ENCODE measurements at places on chromosomes 12 and 14.

DNA sequence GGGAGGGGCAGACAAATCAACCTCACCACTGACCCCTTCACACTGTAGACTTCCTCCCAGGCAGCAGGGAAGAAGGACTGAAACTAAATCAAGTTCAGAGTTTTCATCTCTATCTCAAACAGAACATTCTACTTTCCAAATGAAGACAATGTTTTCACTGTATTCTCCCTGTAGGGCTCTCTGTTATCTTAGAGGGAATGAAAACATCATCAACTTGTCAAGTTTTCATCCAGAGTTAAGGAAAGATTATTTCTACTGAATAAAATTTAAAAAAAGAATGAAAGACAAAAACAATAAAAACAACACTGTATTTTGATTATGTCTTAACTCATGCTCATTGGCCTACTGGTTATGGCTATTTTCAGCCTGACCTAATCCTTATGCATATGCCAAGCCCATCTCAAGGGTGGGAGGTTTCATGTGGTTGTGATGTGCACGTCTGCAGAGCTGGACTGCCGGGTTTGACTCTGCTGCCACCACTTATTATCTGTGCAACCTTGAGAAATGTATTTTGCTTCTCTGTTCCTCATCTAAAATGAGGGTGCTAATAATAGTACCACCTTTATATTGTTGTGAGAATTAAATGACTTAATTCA, 152.0 kb upstream of the AVPR1A start:
- no peak for DNase-seq

GRCh38 chr14:97977651-97978261, 1180.6 kb downstream of the VRK1 start:
- no peak for DNase-seq

DNA sequence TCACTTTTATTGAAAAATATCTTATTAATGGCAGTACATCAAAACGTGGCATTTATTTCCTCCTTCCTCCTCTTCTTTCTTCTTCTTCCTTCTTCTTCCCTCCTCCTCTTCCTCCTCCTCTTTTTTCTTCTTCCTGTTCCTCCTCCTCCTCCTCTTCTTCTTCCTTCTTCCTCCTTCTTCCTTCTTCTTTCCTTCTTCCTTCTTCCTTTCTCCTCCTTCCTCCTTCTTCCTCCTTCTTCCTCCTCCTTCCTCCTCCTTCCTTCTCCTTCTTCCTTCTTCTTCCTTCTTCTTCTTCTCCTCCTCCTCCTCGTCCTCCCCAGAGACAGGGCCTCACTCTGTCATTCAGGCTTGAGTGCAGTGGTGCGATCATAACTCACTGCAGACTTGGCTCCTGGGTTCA, 457.2 kb downstream of the AEBP2 start:
- DNase-seq = no peak

DNA sequence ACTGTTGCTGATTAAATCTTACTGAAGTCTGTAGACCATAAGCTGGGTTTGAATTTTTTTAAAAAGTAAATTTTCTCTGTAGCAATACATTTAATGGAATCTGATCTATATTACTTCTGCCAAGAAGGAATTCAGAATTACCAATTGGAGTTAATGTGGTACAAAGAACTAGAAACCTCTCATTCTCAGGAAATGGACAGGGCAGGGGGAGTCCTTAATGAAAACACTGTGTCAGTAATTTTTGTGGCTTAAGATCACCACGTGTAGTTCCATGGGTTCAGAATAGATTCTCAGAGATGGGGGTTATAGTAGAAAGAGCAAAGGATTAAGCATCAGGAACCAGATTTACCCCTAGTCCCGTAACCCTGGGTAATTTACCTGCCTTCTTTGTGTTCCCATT, 30.3 kb downstream of the FBXL14 start:
- no peak for DNase-seq

DNA sequence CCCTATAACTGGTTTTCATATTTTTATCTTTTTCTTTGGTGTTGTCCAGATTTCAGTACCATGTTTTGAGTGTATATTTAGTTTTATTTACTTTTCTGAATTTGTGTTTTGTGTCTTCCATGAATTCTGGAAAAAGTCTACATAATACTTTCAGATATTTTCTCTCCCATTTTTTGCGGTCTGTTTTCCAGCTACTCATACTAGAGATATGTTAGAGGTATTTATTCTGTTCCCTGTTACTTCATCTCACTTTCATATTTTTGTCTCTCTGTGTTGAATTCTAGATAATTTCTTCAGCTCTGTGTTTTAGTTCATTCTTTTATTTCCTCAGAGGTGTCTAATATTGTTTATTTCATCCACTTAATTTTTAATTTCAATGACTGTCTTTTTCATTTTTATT, 74.2 kb downstream of the IFT81 start:
- DNase-seq = no peak

DNA sequence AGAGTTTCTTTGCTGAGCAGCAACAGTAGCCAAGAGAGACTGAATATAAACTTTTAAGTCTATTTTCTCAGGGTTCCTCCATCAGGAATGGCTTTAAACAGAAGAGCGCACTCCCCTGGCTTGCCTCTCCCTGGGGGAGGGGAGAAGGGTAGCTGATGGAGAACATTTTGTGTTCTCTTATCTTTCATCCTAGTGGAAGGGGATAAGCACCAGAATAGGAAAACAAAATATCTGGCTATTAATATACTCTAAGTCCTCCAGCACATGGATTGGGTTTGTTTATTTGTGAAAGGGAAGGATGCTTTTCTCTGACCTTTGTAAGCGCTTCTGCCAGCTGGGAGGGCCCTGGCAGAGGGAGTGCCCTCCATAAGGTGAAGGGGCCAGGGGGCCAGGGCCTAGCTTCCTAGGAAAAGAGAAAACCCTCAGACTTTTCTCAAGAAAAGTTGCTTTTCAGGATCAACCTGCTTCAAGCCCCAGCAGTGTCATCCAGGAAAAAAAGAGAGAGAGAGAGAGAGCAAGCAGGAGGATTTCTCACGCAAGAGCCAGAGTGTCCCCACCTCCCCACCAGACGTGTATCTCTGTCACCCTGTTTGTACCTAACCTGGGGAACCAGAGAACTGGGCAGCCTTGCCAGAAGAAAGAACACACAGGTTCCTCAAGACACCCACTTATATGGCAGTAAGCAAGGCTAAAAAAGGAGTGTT, 34.3 kb upstream of the ATP2A2 start:
- no peak for DNase-seq

DNA sequence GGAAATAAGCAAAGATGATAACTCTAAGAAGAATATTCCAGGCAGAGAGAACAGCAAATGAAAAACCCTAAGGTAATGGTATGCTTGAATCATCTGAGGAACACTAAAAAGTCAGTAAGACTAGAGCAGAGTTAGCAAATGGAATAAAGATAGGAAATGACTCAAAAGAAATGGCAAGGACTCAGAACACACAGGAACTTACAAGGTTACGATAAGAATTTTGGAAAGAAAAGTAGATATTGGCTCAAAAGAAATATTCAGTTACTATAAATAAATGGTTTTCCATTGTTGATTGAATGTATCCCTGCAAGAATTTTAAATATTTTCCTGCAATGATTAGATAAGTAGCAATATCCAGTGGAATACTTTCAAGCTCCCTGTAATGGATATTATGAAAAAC, 705.8 kb downstream of the C12orf50 start:
- DNase-seq = no peak

GRCh38 chr12:12171991-12172511, 94.8 kb downstream of the LRP6 start:
- no peak for DNase-seq

- no peak for DNase-seq
Observed at GRCh38 chr12:32158525-32158924, 51.9 kb downstream of the BICD1 start.

DNA sequence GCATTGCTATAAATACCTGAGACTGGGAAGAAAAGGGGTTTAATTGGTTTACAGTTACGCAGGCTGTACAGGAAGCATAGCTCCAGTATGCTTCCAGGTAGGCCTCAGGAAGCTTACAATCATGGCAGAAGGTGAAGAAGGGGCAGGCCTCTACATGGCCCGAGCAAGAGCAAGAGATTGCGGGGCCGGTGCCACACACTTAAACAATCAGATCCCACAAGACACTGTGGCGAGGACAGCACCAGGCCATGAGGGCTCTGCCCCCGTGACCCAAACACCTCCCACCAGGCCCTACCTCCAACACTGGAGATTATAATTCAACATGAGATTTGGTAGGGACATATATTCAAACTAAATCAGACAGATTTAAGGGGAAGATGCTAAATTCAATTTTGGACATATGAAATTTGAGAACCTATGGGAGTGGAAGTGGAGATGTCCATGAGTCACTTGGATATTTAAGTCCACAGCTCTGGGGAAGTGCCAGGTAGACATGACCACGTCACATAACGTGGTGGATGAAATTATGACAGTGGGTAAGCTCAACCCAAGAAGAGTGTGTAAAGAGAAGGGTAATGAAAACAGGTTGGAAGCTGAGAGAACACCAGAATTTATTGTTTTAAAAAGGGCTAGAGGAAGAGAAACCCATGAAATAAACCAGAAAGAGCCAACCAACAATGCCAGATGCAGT, 1.5 kb upstream of the LTA4H start:
- no peak for DNase-seq

GRCh38 chr12:80412343-80412953, 31.6 kb upstream of the PTPRQ start:
- DNase-seq = peak; percentile 32

DNA sequence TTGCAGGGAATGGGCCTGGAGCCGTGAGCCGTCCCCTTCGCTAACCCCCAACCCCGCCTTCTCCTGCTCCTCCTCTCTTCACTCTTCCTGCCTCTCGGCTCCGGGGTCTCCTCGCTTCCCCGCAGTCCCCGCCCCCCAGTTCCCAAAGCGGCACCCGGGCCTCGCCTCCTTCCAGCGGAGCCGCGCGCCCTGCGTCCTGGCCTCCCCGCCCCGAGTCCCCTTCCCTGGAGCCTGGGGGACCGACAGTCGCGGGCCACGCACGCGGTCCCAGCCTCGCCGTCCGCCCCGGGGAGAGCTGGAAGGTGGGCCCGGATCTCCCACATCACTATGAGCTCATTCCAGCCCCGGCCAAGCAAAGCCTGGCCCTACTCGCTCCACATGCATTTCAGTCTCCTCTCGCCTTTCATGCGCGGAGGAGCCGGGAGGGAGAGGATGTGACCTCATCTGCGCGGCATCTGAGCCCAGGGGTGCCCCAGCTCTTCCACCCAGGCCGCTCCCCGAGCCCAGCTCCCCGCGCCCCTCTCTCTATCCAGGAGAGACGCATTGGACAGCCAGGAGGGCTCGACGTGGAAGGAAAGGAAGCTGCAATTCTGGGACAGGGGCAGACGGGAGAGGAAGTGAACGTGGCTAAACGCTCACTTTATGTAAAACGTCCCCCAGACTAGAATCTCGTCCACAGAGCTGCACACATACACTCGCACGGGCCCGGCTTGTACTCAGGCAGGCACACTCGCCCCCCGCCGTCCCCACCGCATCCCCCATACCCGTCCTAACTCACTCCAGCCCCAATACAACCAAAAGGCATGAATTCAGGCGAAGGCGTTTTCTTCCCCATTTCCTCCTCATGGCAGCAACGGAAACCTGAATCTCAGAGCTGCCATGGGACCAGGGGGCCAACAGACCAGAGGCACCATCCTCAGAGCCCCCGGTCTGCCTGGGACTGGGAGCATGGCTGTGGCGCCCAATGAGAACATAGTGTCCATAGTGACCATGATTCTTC, 108.7 kb upstream of the CCND2 start:
- DNase-seq = peak; percentile 23

GRCh38 chr14:78959674-78960264, 789.6 kb downstream of the NRXN3 start:
- DNase-seq = peak; percentile 49

- DNase-seq = no peak
Observed at GRCh38 chr14:76761136-76761959, at the start of gene VASH1. Gene VASH1 (plus strand): TSS chr14:76761468. CDS start chr14:76762822, 1,354 bp downstream.

GRCh38 chr14:99604766-99605298, 825 bp upstream of the CCDC85C start:
- DNase-seq = no peak

DNA sequence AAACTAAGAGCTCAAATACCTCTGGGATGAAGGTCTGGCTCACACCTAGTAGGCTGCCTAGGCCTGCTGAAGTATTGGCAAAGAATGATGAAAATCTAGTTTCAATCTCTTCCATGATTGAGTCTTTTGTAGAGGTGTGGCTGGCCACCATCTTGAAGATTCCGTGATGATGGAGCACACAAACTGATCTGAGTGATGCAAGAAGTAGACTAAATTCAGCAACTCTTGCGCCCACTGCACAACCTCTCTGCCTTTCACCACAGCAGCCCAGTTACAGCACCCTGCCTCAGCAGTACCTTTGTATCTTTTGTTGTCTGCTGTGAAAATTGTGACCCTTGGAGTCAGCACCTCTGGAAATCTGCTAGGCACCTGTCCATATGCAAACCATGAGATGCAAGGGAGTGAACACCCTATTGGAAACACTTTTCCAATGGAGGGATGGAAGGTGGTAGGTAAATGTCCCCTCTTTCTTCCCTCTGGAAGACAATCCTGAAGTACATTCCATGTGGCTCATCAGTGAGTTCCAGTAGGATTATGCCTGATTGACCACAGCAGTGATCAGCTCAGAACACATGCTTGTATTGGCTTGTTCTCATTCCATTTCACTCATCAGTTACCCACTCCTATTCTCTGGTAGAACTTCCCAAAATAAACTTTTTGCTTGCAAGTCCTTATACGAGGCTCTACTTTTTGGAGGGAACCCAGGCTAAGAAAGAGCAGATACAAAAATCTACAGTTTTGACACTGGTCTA, 58.6 kb downstream of the BTBD7 start:
- DNase-seq = no peak

GRCh38 chr12:105418229-105418628, 87.7 kb downstream of the C12orf75 start:
- no peak for DNase-seq

- no peak for DNase-seq
Observed at GRCh38 chr12:68067762-68068376, 78.6 kb downstream of the IFNG-AS1 start.

GRCh38 chr14:75548544-75548943, 26.3 kb downstream of the BATF start:
- no peak for DNase-seq

GRCh38 chr12:68623059-68623458, 12.4 kb downstream of the RAP1B start:
- DNase-seq = no peak

DNA sequence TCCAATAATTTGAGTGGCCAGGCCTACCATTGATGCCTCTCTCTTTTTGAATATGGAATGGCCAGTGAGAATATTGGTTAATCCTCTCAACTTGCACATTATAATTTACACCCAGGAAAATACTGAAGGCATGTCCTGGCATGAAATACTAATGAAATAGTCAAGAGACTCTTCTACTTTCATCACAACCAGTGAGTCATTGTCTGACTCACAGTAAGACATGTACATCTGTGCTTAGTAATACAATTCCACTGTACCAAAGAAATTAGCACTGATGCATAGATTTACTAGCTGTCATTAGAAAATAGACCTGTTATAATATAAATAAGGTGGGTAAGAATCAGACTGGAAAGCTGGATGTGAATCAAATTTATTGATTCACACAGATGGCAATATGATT, 31.6 kb downstream of the KCNC2 start:
- DNase-seq = peak; percentile 9

- no peak for DNase-seq
Observed at GRCh38 chr14:106879241-106879640, 1352.9 kb downstream of the TMEM121 start.
